ENCODE measurements at places on chromosomes 12 and 14. TPM values are rescaled to one million over a fixed set of nuclear protein-coding genes. Genes with fewer than 3 reads are reported as not detected.

The JPH4 gene
- not detected for total RNA-seq

DNA sequence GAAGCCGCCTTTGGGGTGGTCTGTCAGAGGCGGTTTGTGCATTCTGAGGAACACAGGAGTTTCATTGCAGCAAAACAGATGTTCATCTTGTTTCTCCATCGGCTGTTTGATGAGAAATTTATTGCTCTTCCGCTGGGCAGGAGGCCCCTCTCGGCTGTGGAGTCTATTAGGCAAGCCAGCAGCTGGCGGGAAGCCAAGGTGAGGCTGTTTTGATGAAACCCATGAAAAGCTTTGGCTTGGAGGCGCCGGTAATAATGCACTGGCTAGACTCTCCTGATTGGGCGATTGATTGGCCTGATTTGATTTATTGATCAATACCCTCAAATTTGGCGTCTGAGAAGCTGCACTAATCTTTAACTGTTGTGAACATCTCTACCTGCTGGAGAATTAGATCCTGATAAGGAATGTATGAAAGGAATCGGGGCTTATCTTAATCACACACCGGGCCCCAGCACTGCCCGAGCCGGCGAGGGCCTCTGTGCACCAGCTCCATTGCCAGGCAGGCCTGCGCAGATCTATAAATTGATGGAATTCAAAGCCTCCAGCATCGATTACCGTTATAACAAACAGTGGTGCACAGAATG, 187.7 kb downstream of the PHETA1 start:
- DNase-seq: no peak

GRCh38 chr12:131829791-131830334, 1.7 kb downstream of the MMP17 start:
- no peak for DNase-seq

GRCh38 chr14:22824711-22825359, 4.9 kb upstream of the MRPL52 start:
- DNase-seq: no peak

GRCh38 chr14:84288781-84289180, 1241.2 kb upstream of the FLRT2 start:
- DNase-seq: no peak

DNA sequence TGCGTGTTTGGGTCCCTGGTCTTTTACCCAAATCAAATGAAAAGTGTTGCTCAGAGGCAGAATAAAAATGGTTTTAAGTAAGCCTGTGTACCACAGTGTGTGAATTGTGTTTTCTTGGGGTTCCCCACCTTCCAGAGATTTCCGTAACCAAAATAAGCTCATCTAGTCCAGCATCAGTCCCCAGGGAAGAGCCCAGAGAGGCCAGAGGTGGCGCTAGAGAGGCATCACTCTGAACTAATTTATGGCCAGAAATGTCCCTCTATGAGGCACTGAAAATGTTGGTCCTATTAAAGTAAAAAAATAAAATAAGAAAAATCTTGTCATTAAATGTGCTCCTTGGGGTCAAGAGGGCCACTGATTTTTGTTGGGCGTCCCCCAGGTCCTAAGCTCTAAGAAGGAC, 24.9 kb upstream of the PRKAB1 start:
- DNase-seq: no peak

GRCh38 chr12:25494926-25495325, 58.2 kb downstream of the LMNTD1 start:
- no peak for DNase-seq

DNA sequence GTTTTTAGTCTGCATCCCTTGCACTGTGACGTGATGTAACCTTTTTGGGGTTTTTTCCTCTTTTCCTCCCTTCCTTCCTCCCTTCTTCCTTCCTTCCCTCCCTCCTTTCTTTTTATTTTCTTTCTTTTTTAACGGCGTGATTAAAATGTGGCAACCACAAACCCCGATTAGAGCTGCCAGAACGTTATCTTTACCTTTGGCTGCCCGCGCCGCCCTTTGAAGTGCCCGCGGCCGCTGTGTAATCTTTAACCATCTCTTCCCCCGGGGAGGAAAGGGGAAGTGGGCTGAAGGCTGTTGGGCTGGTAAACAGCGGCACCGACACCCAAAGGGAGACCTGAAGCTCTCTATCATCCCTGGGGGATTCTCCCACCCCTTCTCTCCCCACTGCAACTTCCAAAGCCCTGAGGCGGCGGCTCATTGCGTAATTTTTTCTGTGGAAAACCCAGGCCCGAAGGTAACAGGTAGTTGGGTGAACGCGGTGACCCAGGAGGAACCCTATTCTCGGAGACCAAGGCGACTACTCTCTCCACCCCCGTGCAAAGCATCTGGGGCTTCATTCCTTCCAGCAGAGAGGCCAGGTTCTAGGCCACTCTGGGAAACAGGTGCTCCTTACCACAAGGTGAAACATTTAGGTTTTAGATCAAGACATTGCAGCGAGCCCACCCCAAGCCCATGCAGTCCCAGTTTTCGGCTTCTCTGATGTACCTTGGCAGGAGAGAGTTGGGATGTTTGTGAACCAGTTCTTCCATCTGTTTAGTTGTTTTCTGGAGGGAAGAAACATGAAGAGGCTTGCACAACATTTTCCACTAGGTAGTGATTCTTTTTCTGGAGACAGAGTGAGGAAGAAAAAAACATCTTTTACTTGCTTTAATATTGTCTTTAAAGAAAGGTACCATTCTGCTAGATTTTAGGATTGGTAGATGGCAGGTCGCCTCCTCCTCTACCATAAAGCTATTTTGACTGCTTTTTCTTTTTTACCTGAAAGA, 1.5 kb downstream of the LGR5 start:
- peak; percentile 65 for DNase-seq

GRCh38 chr12:93180566-93180965, 197.2 kb upstream of the NUDT4 start:
- DNase-seq: no peak

DNA sequence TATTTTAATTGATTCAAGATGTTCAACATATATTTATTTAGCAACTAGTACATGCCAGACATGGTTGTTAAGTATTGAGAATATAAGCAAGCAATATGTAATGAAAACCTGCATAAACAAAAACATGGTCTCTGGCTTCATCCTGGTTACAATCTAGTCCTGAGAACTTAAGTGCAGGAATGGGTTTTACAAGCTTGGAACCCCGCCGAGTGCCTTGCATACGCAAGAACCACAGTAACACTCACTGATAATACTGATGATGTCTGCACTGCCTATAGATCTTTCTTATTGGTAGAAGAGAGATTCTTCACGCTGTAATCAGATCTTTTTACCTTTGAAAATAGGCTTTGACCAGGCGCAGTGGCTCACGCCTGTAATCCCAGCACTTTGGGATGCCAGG, 22.9 kb upstream of the CALM1 start:
- DNase-seq: peak; percentile 27

The KICS2 gene
- total RNA-seq: 7.1 TPM

The NTN4 gene
- total RNA-seq: 17.1 TPM

DNA sequence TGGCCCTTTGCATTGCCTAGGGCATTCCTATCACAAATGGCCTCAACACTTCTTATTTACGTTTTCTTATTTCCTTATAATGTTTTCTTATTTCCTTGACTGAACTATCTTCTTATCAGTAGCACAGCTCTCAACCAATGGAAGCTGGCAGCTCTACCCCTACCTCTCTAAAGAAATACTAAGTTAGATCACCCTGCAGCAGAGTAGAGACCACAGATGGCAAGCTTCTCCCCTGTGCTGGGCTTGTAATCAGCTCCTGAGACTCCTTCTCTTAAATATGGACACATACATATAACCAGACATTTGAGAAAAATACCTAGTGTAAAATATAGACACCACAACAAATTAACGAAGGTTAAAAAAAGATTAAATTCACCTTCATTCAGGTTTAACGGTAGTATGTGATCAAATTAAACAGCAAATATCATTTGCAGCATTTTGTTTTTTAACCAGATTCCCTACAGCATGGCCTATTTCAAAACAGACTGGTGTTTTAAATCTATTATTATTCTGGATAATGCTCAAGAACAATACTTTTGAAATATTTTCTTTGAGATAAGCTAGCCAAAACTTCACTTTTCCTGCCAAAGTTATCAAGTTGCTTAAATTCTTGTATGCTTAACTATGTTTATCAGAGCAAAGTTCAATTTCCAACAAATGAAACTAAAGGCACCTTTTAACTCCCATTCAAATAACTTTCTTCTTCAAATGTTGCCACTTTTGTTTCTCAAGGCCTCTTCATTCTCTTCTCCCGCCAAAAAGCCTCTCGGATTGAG, 54.3 kb downstream of the SLC41A2 start:
- no peak for DNase-seq

DNA sequence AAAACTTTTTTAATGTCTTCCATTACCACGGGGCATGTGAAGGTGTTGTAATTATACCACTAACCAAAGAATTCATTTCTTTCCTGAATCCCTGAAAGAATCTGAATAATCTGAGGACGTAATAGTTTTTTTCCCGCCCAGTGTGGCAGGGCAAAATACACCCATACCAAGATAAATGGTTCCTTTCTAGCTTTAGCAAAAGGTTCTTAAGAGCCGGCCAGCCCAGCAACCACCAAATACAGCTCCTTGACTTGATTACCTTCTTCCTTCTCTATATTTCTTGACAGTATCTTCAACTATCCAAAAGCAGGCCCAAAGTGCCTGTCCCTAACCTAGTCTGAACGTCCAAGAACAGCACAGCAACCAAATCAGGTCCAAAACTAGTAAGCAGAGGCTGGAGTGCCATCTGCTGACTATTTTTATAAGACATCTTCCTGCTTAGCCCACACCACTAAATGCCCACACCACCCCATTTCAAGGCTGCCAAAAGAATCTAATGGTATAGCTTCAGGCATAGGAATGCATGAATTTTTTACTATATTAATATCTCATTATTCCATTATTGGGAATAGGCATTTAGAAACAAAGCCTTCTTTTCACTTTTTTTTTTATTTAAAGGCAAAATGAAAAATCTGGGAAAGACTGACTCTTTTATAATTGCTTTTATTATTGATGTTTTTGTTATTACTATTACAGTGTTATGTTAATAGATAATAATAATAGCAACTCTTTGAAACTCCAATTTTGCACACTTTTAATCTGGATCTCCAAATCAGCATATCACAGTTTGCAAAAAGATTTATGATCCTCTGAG, 524.4 kb downstream of the MED13L start:
- DNase-seq: peak; percentile 89

The TSPAN8 gene
- total RNA-seq: 269 TPM

The NELL2 gene
- total RNA-seq: not detected

DNA sequence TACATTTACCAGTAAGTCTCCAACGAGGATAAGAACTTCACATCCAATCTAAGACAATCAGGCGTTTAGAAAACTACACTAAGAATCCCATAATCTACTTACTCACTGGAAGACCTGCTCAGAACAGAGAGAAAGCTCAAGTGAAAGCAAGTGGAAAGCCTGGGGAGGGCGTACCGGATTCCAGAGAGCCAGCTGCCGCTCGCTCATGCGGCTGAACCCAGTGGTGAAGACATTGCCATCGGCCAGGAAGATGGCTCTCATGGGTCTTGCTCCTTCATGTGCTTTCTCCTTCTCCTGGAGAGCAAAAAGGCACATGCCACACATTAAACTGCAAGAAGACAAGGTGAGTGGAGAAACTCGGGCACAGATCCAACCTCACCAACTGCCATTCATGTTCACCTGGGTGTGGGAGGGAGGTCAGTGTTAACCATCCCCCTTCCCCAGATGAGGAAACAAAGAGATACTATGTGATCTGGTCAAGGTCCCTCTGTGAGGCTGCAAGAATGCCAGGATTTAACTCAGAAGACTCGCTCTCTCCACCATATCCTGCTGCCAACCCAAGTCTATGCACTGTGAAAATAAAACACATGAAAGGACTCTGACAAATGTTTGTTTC, 23.5 kb upstream of the SELPLG start:
- DNase-seq: no peak

The SRRM4 gene
- total RNA-seq: not detected

GRCh38 chr12:119859241-119859640, 17.9 kb downstream of the CIT start:
- no peak for DNase-seq

The TMEM121 gene
- total RNA-seq: 0.65 TPM

DNA sequence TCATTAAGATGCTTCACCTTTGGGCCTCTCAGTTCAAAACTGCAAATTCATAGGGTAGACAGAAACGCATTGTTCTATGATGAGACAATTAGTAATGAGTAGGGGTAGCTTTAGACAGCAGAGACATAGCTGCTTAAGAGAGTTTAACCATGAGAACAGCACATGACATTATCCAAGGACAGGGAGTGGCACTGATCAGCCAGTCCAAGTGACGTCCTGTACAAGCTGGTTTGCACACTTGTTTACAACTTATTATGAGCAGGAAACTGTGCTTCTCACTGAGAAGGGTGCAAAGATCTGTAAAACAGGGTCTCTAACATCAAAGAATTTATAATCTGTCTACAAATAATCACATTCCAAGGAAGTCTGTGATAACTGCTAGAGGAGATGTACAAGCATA, 11.2 kb upstream of the SRSF5 start:
- no peak for DNase-seq

The TAS2R42 gene
- not detected for total RNA-seq

DNA sequence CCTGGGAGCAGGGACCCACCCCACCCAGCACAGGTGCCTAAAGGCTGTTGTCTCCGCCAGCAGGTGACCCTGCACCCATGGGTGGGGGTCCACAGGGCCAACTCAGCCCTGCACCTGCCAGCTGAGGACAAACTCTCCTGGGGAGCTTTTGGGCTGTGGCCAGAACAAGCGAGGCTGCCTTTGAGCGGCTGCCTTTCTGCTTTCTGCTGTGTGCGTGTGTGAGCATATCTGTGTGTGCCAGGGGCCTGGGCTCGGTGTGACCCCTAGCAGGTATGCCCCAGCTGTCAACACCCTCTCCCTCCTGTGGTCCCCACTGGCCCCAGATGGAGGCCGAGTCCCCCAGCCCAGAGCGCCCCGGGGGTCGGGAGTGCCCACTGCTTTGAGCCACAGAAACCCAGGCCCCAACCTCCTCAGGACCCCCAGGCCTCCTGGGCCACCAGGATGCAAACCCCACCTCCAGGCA, 25.9 kb upstream of the GPR132 start:
- no peak for DNase-seq

GRCh38 chr12:124073356-124074035, 100.5 kb downstream of the ZNF664 start:
- DNase-seq: no peak

DNA sequence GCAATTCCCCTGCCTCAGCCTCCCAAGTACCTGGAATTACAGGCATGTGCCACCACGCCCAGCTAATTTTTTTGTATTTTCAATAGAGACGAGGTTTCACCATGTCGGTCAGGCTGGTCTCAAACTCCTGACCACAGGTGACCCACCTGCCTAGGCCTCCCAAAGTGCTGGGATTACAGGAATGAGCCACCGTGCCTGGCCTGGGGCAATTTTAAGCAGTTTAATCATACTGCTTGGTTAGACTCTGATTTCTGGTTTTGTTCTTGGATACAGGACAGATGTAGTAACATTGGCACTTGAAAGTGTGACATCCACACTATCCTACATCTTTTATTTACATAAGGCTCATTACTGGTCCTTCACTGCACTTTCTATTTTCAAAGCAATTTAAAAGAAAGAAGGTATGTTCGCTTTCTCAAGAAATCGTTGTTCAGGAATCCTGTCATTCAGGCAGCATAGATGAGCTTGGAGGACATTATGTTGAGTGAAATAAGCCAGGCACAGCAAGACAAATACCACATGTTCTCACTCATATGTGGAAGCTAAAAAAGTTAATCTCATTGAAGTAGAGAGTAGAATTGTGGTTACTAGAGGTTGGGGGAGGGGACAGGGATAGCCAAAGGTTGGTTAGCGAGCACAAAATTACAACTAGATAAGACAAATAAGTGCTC, 4.0 kb upstream of the NUAK1 start:
- DNase-seq: no peak

GRCh38 chr12:64383675-64384074, 6.9 kb downstream of the C12orf56 start:
- DNase-seq: no peak

The ANKRD33 gene
- not detected for total RNA-seq
